Right renal pelvis (tissue), 4 donors: ENCODE measurements at places on chromosomes 4 and X. TPM values are rescaled to one million over a fixed set of nuclear protein-coding genes. Genes with fewer than 3 reads are reported as not detected.

DNA sequence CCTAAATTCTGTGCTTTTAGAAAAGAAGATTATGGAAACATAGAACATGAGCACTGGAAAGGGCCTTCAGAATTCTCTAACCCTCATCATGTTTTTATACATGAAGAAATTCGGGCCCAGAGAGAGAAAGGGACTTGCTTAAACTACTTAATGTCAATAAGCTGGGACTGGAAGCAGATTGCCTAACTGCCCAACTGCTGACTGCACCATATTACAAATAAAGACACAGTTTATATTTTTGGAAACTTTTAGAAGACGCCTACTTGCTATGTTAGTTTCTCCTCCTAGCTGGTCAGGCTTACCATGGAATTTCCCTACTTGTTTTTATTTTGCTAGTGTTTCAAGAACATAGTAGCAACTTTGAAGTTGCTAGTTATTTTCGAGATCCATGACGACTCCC is 47.1 kb downstream of the SLC9A6 start:
- DNase-seq, result no peak

DNA sequence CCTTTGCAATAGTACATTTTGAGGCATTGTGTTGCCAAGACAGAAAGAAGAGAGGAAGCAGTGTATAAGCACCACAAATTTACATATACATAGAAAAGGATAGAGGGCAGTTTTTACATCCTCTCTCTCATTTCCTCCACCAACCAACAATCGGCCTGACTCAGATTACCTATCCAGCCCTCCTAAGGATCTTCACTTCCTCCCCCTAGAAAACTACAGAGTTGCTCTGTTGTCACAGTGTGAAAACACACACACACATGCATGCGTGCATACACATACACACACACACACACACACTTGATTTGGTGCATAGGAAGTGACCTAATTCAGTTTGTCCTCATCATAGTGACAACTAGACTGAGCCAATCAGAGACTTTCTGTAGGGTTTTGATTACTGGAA is 98.8 kb upstream of the SPRY1 start:
- no peak for DNase-seq

DNA sequence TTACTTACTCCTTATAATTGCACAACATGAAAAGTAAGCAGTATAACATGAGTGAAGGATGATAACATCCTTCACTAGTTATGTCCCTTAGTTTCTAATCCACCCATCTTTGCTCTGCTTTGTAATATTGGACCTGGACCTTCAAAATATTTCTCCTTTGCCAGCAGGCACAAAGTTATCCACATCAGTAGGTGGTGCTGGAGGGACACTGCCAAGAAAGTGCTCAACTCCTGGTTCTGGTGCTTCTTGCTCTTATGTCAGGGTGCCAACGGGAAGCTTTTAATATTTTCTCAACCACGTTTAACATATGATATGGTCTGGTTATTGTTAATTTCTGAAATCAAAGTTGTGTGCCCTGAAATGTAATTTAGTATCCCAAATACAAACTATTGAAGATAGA is 49.1 kb downstream of the TMEM165 start:
- no peak for DNase-seq

DNA sequence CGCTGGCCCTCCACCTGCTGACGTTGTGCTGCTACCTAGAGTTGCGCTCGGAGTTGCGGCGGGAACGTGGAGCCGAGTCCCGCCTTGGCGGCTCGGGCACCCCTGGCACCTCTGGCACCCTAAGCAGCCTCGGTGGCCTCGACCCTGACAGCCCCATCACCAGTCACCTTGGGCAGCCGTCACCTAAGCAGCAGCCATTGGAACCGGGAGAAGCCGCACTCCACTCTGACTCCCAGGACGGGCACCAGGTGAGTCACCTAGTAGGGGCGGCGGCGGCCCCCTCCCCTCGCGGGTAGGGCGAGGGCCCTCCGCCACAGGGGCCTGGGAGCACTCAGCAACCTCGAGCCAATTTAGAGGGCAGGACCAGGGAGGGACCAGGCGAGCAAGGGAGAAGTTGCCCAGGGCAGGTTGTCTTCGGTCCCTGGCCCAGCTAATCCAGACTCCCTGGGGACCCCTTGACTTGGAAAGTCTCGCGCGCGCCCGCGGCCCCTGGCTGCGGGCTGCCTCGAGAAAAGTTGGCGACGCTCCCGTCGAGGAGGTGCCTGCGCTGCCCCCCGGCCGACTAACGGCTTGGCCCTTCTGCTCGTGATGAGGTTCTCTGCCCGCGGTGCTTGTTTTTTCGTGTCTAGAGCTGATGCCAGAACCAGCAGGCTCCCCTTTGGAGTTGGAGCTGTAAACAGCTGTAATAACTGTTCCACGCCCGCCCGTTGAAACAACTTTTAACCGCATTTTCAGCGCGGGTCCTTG is 717 bp downstream of the EDA start:
- no peak for DNase-seq

GRCh38 chr4:2795300-2795892 is 2.5 kb downstream of the SH3BP2 start:
- DNase-seq, result no peak

DNA sequence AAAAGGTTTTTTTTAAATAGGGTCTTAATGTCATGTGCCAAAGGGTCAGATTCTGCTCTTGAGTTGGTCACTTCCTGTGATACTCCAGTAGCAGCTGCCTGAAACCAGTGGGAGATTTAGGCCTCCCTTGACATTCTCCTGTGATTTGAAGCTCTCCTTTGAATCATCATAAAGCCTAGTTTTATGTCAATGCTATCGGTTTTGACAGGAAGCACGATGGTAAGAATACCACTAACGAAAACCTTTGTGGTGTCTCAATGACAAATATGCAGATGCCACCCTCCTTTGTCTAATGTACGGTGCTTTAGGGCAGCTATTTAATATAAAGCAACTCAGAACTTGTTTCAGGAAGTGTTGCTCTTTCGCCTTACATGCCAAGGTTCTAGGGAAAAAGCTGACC is 44.2 kb downstream of the CCNI start:
- DNase-seq, result no peak

- no peak for DNase-seq
Observed at GRCh38 chrX:97334850-97335249, 451.1 kb downstream of the RPA4 start.

GRCh38 chr4:163495900-163496299 is 1.4 kb downstream of the TMA16 start:
- DNase-seq, result no peak

GYG2 gene
- polyA plus RNA-seq, result 17.2 TPM

USP26 gene
- not detected for polyA plus RNA-seq

FRG2 gene
- polyA plus RNA-seq, result not detected

RHOXF1 gene
- 1.1 TPM for polyA plus RNA-seq

HS6ST2 gene
- polyA plus RNA-seq, result 27.9 TPM

MED28 gene
- polyA plus RNA-seq, result 70.5 TPM

SNCA gene
- polyA plus RNA-seq, result 51.8 TPM
